ENCODE measurements at places on chromosomes 7 and 10. TPM values are rescaled to one million over a fixed set of nuclear protein-coding genes. Genes with fewer than 3 reads are reported as not detected.

Gene SORCS1
- not detected for total RNA-seq

Gene CPEB3
- total RNA-seq = 2.9 TPM

Gene TMEM184A
- 0.26 TPM for total RNA-seq

Gene BICC1
- 204 TPM for total RNA-seq

Gene GPR26
- not detected for total RNA-seq

Gene TRPV5
- not detected for total RNA-seq

Gene NRG3
- total RNA-seq = not detected

Gene FOXI2
- not detected for total RNA-seq

Gene CDK5
- total RNA-seq = 9.8 TPM

Gene ZCWPW1
- 3.5 TPM for total RNA-seq

Gene LIPJ
- total RNA-seq = 0.11 TPM
